ENCODE measurements at places on chromosomes 3 and 15.
A peak's percentile ranks its signal among the peaks of the same experiment; 100 is the strongest.

GRCh38 chr3:179658606-179659005 lies 5.8 kb downstream of the USP13 start:
- no peak for DNase-seq

DNA sequence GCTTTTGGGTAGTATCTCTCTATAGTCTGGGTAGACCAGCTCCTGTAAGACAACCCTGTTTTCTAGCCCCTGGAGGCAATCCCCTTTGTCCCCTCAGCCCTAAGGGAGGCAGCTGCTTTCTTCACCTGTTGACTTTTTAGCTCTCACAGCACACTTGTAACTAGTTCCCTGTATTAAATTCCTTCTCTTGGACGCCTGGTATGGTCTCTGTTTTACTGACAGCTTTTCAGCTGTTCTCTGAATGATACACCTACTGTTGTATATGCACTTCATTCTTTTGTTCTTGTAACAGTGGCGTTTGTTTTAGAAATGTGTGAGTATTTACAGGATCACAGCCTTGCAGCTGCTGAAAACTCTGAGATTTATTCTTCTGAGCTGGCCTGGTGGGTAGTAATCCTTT lies 413.0 kb upstream of the RBMS3 start:
- no peak for DNase-seq

- no peak for DNase-seq
Observed at GRCh38 chr3:60967141-60967540, 284.1 kb downstream of the FHIT start.

GRCh38 chr3:195113536-195114425 lies 157.2 kb downstream of the XXYLT1 start:
- no peak for DNase-seq

- DNase-seq = no peak
Observed at GRCh38 chr15:57533448-57533799, 58.3 kb upstream of the MYZAP start.

DNA sequence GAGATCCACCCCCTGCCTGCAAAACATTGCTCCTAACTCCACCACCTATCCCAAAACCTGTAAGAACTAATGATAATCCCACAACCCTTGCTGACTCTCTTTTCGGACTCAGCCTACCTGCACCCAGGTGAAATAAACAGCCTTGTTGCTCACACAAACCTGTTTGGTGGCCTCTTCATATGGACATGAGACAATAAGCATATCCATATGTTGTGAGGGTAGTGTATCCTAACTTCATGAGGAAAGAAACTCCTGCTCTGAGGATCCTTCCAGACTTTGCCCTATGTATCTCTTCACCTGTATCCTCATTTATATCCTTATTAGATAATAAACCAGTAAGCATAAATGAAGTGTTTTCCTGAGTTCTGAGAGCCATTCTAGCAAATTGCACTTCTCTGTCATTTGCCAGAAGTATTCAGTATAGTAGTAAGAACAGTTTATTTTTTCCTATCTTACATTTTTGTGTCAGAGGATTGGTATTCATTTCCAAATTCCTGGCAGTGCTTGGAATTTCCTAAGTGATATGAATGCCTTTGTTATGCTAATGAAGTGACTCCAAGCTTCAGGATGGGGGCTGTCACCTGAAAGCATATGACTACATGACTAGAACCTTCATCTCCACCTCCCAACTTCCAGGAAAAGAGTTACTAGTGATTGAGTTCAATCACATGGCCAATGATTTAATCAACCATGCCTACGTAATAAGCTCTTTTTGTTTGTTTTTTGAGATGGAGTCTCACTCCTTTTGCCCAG lies 30.2 kb downstream of the TTBK2 start:
- peak; percentile 16 for DNase-seq

GRCh38 chr3:158830391-158830790 lies 28.5 kb downstream of the MFSD1 start:
- no peak for DNase-seq

GRCh38 chr15:84910928-84911623 lies 26.6 kb downstream of the SLC28A1 start:
- no peak for DNase-seq

DNA sequence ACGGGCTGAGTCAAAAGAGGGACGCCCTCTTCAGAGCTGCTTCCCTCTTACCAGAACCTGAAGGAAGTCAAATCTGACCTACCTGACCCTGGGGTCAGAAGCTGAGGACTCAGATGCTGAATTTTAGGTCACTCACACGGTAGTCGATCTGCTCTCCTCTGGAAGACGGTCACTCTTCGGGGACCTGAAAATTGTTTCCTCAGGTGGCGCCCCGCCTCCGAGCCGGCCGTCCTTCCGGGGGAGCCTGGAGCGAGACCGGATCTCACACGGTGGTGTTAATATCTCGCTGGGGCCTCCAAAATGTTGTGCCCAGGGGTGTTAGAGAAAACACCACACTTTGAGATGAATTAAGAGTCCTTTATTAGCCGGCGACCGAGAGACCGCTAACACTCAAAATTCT lies 737.2 kb downstream of the SI start:
- DNase-seq = no peak

- DNase-seq = no peak
Observed at GRCh38 chr3:55607844-55608243, 120.7 kb upstream of the WNT5A start.

- no peak for DNase-seq
Observed at GRCh38 chr15:98802187-98802586, 153.8 kb downstream of the IGF1R start.

DNA sequence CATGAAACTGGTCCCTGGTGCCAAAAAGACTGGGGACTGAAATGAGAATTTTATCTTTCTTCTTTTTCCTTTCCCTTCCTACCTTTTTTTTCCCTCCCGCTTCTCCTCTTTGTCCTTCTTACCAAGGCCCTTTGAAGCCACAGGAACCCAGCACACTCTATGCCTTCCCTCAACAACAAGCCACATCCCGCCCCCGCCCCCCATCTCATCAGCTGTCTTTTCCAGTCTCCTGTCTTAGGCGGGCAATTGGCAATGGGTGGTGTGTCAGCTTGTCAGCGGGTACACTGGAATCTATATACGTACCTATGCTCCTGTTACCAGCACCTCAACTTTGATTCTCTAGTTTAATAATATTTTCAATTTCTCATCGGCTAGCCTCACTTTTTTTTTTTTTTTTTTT lies 56.3 kb upstream of the CHD2 start:
- DNase-seq = no peak

GRCh38 chr3:5144316-5144994 lies 22.4 kb downstream of the ARL8B start:
- no peak for DNase-seq

DNA sequence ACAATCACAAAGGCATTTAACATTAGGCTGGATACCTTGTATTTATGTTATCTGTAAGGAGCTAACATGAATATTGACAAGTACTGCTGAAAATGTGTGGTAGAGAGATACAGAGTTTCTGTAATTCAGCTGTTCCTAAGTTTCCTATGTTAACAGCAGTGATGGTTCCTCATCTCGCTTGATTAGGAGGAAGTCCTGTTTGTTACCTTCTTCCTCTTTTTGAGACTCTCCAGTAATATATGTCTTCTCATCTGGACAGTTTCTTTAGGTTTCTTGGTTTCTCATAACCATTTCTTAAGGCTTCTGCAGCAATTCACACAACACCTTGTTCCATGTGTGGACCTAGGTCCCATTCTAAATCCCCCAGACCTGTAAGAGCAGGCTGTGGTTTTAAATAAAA lies 11.4 kb upstream of the PEX5L start:
- no peak for DNase-seq

DNA sequence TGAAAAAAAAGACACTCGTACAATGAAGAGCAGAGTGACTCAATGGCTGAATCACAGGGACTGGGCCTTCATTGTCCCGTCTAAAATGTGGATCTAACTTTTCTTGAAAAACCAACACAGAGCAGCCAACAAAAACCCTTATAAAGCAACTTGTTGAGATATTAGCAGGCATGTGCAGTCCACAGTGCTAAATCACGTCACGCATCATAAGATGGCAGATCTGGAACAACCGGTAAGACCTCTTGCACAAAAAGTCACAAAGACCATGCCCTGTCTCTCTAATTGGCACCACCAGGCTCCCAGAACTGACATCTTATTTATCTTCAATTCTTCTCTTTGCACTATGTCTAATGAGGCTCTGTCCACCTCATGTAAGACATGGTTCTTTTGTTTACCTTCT lies 177.0 kb downstream of the MAGI1 start:
- DNase-seq = no peak

DNA sequence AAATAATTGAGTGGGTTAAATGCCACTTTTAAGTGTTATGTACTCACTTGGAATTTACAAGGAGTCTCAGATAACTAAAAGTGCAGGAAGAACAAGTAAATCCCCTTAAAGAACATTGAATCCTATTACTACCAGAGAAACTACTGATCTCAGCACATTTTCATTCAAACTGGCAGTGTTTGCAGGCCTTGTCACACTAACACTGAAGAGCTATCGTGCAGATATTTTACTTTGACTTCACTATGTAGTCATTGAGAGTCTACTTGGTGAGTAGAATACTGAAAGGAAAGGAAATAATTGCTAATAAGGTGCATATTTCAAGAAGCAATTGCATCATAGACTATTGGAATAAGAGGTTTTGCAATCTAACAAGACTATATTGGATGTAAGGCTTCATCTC lies 721.4 kb upstream of the CBLB start:
- DNase-seq = no peak

DNA sequence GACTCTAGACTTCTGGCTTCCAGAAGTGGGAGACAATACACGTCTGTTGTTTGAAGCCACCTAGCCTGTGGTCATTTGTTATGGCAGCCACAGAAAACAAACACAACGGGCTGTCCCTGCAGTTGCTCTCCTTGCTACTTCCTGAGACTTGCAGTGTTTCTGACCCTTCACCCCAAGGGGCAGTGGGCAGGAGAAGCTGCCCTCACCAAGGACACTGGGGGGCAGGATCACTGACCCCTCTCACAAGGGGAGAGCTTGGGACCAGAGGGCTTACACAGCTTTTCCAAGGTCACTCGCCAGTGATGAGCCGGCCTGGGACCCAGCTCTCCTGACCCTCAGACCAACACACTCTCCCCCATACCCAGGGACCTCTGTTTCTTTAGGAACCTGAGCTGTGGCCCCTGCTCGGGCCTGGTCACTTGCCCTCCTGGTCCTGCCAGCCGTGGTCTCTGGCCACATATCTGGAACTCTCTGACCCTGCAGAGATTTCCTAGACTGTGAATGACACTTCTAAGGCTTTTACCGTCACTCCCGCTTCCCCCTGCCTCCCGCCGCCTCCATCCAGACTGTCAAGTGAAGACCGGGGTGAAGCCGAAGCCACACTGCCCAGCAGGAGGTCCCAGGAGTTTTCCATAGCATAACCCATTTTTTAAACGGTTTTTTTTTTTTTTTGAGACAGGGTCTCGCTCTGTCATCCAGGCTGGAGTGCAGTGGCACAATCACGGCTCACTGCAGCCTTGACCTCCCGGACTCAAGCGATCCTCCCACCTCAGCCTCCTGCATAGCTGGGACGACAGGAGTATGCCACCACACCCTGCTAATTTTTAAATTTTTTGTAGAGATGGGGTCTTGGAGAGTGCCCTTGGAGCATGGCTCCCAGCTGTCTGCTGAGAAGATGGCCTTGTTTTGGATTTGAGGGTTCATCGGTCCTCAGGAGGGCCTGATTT lies 4.4 kb downstream of the ATP2B2 start:
- DNase-seq = peak; percentile 48

DNA sequence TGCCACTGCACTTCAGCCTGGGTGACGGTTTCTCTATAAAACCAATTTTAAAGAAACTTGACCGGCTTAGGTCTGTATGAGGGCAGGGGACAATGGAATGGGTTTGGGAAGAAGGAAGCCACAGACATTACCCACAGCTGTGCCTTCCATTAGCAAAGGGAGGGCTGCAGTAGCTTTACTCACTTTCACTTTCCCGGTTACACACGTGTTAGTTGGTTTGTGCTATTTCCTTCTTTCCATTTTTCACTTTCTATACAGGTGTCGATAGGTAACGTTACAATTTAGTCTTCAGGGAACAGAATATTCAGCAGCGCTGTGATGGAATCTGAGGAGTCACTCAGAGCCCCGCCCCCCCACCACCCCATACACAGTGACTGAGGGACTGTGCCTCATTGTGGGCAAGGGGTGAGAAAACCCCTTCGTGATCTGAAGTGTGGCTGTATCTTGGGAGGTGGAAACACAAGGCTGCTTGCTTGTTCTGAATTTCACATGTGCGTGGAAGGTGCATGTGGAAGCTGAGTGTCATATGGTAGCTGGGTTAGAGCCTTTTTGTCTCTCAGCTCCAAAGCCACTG lies 44.8 kb upstream of the RPL32 start:
- DNase-seq = no peak

GRCh38 chr15:48225771-48226170 lies 19.7 kb downstream of the SLC12A1 start:
- DNase-seq = no peak

GRCh38 chr3:158842976-158843375 lies 41.1 kb downstream of the MFSD1 start:
- DNase-seq = no peak

- no peak for DNase-seq
Observed at GRCh38 chr3:112376241-112376911, 43.4 kb downstream of the CD200 start.

DNA sequence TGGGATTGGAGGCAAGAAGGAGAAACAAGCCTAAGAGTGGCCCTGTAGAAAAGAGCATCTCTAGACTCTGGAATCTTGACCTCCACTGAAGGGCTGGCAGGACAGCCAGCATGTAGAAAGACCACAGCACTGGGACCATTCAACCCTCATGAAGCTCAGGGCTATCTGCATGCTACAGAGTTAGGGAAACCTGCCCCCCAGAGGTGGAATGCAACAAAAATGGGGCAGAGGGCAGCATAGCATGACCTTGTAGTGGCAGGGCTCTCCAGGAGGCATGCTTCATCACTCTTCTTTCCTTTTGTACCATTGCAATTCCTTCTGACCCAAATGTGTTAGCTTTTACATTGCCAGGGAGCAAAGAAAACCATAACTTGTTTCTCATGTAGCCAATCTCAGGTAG lies 445.4 kb downstream of the EPHB1 start:
- no peak for DNase-seq

DNA sequence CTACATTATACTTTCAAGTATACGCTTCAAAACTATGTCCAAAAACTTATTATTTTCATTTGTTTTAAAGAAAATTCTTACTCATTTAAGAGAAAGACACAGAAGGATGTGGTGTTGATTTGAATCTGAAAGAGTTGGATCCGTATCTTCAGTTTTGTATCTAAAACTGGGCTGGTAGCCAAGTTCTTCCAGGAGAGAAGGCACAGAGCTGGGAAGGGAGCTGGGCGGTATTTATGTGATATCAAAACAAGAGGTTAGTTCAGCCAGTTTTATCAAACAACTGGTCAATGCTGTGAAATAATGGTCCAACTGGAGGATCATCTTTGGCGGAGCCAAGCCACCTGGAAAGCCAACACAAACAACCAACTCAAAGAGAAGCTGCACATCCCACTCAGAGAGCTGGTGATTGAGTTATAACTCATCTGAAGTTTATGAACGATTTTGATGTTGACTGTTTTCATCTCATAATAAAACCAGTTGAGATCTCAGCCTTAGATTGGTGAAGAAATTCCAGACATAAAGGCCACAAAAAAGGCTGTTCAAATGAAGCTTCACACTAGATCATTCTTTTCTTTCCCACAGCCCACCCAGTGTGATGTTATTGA lies 489.6 kb upstream of the RASGRP1 start:
- no peak for DNase-seq

All from kidney (tissue), 22 donors.